Stimulated activated CD8-positive, alpha-beta memory T cell treated with anti-CD3 and anti-CD28 coated beads, Interleukin-7, amount 100 ng/mL, for 4 hours (primary cell): ENCODE measurements at places on chromosomes 5 and 9.

DNA sequence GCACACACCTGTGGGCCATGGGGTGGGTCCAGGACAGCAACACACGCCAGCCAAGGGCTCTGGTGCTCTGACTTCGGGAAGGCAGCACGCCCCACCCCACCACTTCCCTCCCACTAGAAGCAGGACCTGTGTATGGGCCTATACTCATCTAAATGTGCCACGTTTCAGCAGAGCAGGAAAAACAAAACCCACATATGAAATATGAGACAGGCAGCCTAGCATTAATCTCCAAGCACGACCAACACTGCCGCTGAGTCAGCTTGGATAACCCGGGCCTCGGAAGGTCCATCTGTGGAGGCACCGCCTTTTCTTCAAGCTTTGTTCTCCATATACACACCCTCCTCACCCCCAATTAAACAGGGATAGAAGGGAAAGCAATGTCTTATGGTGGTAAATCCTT is 203.1 kb downstream of the ROR2 start:
- DNase-seq: no peak

GRCh38 chr9:126613651-126614050 is at the start of gene LMX1B:
Gene LMX1B, plus strand, starts transcription at chr9:126613928. Its CDS starts 522 bp downstream, at chr9:126614450.
- no peak for DNase-seq

DNA sequence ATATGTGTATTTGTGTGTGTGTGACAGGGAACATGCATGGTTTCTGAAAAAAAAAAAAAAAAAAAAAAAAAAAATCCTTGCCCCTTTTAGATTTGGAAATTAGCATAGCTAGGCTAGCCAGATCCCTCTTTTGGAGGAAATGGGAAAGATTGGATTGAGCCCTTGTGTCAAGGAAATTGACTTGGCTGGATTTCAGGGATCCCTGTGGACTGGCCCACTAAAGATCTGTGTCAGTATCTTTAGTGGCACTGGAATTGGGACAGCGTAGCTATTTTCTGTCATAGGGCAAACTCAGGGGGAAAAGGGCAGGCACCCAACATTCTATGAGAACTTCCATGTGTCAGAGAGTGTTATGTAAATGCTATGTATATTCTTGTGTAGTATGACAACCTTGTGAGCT is 35.4 kb downstream of the SH3GL2 start:
- DNase-seq: no peak

DNA sequence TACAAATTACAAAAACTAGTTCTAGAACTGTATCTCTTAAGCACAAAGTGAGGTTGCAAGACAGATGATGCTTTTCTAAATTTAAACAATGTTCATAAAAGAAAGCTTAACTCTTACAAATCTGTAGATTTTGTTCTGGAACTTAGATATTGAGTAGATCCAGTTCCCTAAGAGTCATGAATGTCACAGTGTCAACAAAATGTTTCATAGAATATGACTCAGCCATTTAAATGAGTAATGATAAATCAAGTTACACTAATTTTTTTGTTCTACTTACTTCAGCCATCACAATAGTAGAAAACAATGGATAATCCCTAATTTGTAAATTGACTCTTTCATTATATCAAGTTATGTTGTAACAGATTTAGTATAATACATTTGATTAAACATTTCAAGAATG is 239.7 kb downstream of the MEF2C start:
- DNase-seq: no peak

DNA sequence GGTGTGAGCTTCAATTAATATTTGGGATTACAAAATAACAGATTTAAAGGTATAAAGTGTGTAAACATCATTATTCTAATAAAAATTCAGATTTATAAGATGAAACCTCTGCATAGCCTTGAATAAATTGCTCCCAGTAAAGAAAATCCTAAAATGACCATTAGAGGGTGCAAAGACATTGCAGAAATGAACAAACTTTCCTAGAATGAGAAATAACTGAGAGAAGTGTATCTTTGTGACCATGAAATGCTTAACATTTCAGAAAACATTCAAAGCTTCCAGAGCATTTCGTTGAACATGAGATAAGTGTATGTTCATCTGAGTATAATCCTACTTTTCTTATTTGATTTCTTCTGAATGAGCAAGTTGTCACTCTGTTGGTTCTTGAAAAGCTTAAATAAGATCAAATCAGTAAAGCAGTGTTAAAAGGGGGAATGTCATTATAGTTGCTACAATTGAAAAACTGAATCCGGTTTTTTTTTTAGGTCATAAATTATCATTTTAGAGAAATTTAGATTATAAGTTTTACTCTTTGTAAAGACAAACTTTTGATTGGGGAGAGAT is 24.7 kb upstream of the NUDT12 start:
- no peak for DNase-seq

DNA sequence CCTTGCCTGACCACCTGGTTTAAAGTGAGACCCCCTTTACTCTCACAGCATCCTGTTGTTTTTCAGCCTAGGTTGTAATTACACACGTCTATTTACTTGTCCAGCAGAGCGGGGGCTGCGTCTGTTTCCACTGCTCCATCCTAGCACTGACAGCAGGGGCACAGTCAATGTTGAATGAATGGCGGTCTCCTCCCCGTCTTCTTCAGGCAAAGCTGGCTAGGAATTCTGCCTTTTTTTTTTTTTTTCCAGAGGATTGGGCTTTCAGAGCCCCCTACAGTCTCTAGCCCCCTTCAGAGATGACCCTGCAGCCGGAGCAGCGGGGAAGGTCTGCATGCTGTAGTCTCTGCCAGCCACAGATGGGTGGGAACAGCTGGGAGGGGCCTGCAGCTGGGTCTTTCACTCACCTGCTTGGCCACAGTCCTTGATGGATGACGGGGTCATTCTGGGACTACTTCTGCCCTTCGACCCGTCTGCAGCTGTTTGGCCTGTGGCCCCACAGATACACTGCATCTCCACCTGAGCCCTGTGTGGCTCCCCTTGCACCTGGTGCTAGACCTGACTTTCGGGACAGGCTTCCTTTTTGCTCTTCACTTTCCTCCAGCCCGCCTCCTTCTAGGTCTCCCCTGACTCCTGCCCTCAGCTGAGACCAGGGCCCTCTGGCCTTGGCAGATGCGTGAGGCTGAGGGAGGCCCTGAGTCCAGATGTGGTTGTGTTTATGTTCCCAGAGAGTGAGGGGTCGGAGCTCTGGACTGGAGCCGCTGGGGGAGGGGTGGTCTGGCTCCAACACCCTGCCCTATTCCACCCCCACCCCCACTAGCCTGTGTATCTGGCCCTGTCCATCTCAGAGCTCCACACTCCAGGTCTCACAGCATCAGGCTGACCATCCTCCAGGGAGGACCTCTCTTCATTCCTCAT is 8.0 kb downstream of the PITX1 start:
- DNase-seq: no peak

DNA sequence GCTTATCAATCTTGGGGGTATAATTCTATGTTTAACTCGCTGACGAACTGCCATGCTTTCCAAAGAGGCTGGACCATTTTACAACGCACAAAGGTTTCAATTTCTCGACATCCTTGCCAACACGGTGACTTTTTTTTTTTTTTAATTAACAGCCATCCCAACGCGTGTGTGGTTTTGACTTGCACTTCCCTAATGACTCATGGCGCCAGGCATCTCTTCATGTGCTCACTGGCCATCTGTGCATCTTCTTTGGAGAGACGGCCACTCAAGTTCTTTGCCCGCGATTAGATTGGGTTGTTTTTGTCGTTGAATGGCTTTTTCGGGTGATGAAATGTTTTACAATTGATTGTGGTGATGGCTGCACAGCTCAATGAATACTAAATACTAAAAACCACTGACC is 12.5 kb upstream of the CARD9 start:
- no peak for DNase-seq

DNA sequence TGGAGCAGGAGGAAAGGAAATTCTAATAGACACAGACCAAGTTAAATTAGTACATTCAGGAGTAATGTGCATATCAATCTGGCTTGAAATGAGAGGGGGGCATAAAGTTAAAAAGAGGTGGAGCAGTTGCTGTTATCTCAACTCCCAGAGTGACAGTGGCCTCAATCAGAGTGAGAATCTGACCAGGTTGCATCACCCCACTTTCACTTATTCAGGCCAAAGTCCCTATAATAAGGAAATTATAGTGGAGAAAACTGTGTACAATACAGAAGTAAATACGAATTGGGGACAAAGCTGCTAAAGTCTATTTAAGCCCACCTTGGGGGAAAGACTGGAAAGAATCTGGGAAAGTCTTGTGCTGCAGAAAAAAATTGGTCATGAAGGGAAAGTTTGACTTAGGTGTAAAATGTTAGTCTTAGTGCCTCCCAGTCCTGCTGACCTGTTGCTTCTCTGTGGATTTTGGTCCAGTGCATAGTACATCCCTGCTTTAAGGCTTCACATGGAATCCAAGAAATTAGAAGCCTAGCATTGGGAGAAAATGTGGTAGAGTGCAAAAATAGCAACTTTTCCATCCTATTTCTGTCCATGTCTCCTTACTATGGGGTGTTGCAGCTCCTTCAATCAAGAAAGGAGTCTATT is 27.9 kb downstream of the MROH2B start:
- DNase-seq: no peak

DNA sequence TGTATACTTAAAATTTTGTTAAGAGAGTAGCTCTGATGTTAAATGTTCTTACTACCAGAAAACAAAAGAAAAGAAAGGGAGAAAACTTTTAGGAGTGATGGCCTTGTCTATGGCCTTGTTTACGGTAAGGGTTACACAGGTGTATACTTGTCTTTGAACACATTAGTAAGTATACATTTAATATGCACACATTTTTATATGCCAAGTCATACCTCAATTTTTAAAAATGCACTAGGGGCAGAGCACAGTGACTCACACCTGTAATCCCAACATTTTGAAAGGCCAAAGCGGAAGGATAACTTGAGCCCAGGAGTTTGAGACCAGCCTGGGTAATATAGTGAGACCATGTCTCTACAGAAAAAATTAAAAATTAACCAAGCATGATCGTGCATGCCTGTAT is 166.7 kb upstream of the SNX2 start:
- DNase-seq: no peak

DNA sequence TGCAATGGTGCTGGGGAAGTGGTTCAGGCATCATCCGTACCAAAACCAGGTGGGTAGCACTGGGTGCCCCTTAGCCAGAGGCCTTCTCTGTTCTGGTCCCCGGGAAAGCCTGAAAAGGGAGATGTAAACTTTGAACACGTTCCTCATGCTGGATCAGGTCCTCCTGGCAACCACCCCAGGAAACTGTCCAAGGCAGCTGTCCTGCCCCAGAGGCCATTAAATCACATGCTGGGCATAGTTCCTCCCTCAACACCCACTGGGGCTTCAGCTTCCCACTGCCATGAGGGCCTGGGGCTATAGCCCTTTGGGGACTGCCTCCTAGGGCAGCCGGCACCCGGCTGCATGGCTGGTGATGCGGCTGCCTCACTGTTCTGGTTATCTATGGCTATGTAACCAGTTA is 228.9 kb upstream of the MVB12B start:
- DNase-seq: no peak

- no peak for DNase-seq
These were observed 229.8 kb downstream of the BNC2 start for GRCh38 chr9:16640649-16641048.

- DNase-seq: no peak
These were observed 417.2 kb downstream of the TLR4 start for GRCh38 chr9:118121361-118121760.

DNA sequence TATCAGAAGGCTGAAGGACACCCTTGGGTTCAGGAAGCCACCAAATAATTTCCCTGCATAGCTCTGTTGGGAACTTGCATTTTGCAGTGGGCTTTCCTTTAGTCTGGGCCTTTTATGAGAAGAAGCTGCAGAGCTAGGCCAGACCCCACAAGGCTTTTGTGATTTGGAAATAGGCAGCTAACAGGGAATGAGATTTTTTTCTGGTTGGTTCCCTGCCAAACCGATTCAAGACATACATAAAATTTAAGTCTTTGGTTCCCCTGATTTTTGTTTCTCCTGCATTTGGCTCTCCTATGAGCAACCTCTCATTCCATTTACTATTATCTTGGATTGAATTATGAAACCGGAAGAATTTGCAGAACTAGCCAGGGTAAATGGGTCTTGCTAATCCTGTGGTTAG is 81.5 kb upstream of the PTCH1 start:
- DNase-seq: no peak
